Stimulated activated CD4-positive, alpha-beta T cell treated with anti-CD3 and anti-CD28 coated beads, Interleukin-12 subunit alpha, Interleukin-12 subunit beta, amount 100 ng/mL, for 48 hours (primary cell): ENCODE measurements at places on chromosomes 11 and 22.

DNA sequence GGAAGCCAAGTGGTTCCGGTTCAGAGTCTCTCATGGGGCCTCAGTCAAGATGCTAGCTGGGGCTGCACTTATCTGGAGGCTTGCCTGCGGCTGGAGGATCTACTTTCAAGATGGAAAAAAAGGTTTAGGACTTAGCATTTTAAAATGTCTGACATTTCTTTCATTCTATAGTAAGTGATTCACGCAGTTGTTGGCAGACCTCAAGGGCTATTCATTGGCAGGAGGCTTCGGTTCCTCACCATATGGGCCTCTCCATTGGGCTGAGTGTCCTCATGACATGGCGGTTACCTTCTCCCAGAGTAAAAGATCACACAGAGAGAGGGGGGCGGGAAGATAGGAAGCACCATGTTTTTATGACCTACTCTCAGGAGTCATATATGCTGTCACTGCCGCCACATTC is 298.0 kb upstream of the PLET1 start:
- no peak for DNase-seq

DNA sequence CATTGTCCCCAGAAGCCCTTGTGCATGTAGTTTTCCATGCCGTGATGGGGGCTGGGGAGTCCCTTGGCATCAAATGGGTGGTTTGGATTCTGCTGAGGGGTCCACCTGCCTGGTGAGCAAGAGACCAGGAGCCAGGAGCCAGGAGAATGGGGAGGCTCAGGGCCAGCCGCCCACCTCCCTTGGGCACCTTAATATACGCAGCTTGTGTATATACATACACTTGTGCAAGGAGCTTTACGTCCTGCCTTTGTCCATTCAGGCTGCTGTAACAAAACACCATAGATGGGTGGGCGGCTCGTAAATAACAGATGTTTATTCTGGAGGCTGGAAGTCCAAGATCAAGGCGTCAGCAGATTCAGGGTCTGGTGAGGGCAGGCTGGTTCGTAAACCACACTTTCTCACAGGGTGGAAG is 62.5 kb downstream of the SMIM38 start:
- DNase-seq = no peak

- DNase-seq = no peak
Measured at GRCh38 chr11:28447226-28447625, 339.0 kb downstream of the METTL15 start.

DNA sequence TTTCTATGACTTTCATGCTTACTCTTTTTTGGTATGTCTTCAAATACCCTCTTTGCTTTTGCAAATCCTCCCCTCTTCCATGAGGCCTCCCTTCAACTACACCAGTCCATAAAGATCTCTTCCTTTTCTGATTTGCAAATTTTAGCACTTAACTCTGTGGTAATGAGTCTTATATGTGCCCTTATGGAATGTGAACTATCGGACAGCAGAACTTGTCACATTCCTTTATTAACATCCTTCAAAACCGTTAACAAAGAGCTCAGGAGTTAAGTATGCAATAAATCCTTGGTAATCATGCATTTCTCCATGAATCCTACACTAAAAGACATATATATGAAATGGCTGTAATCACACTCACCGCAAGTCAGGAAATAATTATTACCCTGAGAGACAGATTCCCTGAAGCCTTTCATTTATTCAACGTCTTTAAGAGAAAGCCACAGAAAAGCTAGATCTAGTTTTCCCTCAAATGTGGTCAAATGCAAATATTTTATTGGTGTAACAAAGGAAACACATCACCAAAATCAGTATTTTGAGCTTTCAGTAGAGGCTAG is 7.4 kb downstream of the CLNS1A start:
- DNase-seq = no peak

DNA sequence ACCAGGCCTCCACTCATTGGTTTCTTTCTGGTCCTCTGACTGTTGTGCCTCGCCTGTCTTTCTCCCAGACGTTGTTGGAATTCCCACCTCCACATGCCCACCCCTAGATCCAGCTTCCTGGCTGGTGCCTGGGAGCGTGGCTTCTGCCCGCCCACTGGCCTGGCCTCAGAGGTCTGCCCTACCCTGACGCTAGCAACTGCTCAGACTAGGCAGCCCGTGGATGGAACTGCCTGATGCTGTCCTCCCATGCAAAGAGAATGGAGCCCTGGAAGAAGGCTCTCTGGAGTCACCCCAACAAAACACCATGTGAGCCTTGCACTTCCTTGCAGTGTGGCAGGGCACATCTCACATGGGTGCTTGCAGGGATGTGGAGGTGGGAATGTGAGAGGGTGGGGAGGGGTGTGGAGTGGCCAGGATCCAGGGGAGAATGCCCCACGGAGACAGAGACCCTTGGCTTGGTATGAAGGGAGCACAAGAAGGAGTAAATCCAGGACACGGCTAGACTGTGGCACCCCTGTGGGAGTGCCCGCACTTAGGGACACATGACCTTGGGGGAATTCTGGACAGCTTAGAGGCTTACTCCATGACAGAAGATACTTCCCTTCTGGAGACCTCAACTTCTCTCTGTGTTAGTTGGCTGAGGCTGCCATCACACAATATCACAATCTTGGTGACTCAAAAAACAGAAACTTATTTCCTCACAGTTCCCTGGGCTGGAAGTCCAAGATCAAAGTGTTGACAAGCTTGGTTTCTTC is 22.5 kb upstream of the ADA2 start:
- DNase-seq = no peak

DNA sequence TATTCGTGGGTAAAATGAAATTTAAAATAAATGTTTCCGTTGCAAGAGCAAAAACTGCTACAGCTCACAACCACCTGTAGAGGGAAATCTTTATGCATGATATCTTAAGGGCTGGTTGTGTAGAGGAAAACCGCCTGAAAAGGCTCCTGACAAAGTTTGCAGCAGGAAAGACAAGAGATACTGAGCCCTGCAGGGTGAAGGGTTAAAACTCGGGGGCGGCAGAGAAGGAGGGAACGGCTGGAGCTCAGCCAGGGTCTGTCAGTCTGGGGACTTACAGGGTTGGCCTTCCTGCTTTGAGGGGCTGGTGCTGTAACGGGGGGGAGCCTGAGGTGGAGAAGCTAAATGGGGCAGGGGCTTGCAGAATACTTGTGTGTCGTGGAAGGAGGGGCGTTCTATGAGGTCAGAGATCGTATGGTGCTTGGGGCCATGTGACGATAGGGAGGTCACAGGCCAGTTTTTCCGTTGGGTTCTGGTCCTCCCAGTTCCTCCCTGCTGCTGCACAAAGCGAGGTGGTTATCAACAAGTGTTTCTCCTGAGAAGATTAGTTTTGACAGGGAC is 122.9 kb upstream of the HSD17B12 start:
- DNase-seq = no peak

GRCh38 chr11:35598254-35599125 is 19.8 kb upstream of the FJX1 start:
- no peak for DNase-seq

GRCh38 chr22:47291565-47292495 is 529.4 kb downstream of the TBC1D22A start:
- DNase-seq = no peak

- DNase-seq = no peak
Measured at GRCh38 chr11:109940816-109941215, 152.4 kb upstream of the ZC3H12C start.

DNA sequence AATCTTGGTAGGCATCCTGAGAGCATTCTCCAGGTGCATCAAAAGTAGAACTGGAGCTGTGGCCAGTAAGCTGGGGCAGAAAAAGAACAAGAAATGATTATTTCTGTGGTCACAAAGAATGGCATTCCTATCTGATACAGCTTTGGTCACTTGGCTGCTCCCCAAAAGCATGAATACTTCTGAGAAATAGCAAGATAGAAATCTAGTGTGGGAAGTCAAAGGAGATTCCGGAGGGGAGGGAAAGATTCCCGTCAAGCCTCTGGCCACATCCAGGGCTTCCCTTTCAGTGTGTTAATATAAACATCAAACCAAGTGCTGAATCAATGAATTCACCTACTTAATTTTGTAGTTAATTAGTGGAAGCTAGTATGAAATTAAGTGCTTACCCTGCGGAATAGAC is 1185.4 kb downstream of the LRRC4C start:
- no peak for DNase-seq

GRCh38 chr11:69446108-69446507 is 35.4 kb upstream of the LINC01488 start:
- DNase-seq = no peak

DNA sequence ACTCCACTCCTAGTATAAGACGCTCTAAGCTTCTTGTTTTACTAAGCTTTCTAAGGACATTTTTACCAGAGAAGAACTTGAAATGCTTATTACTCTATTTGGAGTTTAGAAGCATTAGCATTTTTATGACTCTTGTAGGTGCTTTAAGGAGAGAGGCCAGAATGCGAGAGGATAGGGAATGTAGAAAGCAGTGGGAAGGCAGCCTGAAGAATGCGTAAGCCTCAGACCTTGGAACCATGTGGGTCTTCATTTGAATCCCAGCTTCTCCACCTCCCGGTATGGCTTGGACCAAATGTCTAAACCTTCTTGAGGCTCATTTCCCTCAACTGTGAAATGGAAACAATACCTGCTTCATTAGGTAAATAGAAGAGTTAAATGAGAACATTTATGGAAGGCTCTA is 60.0 kb upstream of the AMOTL1 start:
- DNase-seq = no peak

- no peak for DNase-seq
Measured at GRCh38 chr11:70464509-70465361, 66.4 kb downstream of the CTTN start.

DNA sequence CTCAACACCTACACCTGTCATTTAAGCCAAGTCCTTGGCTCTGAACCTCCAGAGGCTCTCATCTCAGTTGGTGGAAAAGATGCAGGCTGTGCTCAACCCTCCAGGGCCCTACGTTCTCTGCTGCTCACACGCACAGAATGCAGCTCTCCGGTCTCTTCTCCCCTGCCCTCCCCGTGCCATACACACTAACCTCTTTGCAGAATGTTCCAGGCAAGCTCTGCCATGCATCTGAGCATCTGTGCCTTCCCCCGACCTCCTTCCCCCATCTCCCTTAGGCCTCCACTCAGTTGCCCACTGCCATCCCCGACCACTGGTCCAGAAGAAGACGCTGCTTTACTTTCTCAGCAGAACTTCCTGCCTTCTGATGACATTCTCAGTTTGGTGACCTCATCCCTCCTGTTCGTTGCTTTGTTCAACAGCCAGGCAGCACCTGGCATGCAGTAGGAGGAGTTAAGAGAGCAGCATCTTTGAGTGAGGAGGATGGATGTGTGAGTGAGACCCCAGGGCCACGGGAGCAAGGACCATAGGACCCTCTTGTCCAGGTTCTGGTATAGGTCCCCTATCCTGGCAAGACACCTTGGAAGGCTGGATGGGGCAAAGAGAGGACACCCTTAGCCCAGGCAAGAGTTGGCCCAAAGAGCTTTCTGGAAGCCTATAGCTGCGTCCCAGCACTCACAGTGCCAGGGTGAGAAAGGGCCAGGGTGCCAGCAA is 598.0 kb downstream of the BRD1 start:
- DNase-seq = no peak

- no peak for DNase-seq
Measured at GRCh38 chr11:27253224-27253623, 109.8 kb downstream of the CCDC34 start.

DNA sequence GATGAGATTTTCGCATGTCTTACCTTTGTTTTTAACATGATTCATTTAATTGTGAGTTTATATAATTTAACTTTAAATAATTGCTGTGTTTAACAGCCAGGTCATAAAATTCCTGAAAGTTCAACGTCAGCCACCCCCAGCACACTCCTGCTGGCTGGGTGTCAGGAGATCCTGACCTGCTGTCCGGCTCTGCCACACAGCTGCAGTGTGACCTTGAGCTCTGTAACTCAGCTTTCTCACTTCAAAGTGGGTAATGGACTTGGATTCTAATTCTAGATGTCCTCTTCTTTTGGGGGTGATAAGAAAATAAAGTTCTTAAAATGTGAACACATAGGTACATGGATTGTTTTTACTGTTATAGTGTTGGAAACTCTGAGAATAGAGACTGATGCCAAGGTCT is 10.9 kb downstream of the VPS26B start:
- no peak for DNase-seq

DNA sequence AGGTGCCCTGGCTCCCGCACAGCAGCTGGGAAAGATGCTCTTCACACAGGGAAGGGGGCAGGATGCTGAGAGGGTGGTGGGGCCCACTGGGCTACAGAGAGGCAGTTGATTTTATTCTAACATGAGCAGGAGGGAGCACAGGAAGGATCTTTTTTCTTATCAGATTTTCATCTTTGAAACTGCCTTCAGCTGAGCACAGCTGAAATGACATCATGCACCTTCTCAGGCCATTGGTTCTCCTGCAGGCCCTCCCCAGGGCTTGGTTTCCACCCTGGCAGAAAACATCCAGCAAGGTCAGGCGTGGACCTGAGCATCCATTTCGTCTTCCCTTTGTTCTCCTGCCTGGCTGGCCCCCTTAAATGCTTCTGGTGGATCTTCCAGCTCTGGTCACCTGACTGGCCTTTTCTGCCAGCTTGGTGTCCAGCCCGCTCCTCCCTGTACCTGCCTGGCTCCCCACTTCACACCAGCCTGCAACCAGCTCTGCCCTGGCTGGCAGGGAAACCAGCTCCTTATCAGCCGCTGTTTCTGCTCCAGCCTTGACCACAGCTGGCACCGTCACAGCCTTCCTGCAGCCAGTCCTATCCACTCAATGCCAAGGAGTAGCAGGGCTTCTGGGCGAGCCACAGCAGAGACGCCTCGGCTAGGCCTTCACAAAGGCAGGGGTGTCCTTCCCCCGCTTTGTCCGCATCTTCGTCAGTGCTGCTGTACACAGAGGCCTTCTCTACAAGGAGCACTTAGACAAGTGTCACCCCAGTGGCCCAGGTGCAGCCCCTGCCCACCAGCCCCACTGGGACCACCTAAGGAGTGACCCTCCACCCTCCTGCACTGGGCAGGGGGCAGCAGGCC is 36.5 kb downstream of the TOM1 start:
- DNase-seq = no peak

GRCh38 chr11:119356349-119357031 is 10.0 kb upstream of the MFRP start:
- no peak for DNase-seq

GRCh38 chr11:92393218-92393617 is 168.6 kb downstream of the FAT3 start:
- DNase-seq = no peak

GRCh38 chr11:77560605-77561004 is 29.1 kb upstream of the AQP11 start:
- DNase-seq = no peak

DNA sequence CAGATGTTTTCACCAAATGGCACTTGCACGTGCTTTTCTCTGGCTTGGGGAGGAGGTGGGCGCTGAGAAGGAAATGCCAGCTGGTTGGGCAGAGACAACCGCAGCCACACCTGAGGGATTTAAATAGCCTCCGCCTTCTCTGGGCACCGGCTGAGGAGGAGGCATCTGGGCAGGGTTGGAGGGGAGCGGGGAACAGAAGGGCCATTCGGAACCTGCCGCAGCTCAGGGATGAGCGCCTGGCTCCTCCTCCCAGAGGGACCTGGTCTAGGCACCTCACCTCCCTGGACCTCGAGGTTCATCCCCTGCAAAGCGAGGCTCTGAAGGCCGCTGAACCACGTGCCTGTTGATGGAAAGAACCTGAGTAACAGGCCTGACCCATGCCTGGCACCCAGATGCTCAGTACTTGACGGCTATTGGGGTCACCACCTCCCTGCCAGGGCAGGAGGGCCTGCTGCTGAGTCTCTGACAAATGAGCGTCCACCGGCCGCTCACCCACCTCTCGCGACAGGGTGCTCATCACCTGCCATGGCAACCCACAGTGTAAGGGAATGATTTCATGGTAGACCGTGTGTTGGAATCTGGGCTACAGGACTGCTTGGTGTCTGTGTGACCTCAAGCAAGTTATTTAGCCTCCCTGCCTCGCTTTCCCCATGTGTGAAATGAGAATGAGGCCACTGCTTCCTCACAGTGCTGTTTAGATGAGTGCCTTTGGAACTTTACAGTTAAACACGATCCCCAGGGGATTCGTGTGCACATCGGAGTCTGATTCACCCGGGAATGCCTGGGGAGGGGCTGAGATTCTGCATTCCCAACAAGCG is 2.0 kb upstream of the KDELR3 start:
- DNase-seq = no peak
